ENCODE measurements at places on chromosomes 2 and 18.

GRCh38 chr2:102575888-102576287 is 43.5 kb upstream of the SLC9A2 start:
- DNase-seq, result no peak

DNA sequence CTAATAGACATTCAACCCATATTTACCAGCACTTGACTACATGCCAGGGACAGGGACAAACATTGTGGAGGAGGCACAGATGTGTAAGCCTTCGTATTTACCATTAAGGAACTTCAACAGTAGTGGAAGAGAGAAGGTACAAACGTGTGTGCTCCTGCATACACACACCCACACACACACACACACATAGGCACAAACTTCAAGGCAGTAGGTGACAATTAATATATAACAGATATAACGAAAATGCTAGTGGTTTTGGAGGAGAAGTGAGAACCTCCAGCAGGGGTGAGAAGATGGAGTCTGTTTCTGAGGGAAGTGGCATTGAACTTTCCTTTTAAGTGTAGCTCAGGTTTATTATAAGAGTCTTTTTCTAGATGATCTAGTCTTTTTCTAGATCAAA is 231.1 kb downstream of the SETBP1 start:
- no peak for DNase-seq

DNA sequence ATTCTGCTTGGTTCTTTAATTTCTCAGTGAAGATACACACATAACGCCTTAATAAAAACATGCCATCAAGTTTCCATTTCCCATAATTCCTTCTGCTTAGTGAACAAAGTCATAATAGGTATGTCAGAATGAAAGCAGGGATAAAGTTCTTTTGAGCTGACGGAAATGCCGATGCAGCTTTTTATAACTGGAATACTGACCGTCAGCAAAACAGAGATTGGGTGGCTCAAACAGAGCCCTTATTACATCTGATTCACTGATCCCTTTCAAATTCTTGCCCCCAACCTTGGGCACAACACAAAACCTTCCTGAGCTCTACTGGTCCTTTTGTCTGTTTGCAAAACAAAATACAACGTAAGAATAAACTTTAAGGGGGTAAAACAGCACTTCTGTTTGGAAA is 140.4 kb downstream of the CDH2 start:
- DNase-seq, result no peak

DNA sequence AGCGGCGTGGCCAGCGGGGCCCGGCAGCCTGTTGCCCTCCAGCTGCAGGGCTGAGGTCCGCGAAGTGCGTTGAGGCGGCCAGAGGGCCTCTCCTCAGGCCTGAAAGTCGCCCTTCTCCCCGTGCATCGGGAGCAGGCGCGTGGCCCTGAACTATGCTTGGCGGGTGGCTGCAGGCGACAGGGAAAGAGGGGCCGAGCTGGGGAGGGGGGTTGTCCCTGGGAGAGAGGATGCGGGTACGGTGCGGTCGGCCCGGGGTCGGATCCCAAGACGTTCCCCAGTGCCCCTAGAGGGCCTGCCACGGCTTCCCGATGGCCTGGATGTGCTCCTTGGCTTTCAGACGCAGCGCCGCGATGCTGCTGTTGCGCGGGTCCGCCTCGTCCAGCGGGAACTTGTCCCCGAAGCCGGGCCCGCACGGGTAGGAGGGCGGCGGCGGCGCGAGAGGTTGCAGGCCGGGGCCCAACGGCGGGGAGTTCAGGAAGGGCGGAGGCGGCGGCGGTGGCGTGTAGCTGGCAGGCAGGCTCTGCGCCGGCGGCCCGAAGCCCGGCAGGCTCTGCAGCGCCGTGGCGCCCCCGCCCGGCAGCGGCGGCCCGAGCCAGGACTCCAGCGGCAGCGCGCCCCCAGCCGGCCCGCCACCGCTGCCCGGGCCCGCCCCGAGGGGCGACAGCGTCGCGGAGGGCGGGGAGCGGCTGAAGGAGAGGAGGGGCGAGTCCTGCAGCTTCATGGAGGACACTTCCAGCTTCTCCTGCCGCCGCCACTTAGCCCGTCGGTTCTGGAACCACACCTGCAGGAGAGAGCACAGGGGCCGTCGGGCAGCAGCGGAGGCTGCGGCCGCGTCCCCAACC is 4.3 kb downstream of the RAX start:
- peak; percentile 61 for DNase-seq

GRCh38 chr18:74870950-74871349 is 273.3 kb downstream of the ZNF407 start:
- DNase-seq, result no peak

Data from GM12892 (cell line).